Astrocyte (in vitro differentiated cells and primary cell): ENCODE measurements at places on chromosomes 5 and 9. TPM values are rescaled to one million over a fixed set of nuclear protein-coding genes. Genes with fewer than 3 reads are reported as not detected.
A peak's percentile ranks its signal among the peaks of the same experiment; 100 is the strongest.

DNA sequence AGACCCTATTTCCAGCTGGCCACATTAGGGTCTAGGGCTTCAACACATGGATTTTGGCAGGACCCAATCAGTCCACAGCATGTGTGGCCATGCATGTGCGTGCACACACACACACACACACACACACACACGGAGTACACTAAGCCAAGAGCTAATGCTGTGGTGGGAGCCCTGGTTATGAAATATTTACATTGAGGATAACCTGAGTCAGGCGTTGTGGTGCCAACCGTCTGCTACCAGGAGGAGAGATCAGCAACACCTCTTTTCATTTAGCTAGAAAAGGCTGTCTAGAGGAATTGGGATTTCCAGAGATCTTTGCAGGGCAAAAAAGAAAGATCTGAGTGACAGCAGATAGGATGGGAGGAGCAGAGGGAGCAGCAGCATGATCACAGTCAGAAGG, 141.5 kb downstream of the TRPM3 start:
- no peak for DNase-seq
- no peak overlapping the region for H3K4me3 ChIP-seq
- no peak overlapping the region for H3K27ac ChIP-seq
- H3K4me1 ChIP-seq, result no peaks in the 10 kb centered on the region

Gene DNM1
- 29.7 and 37.6 TPM in 2 replicates for total RNA-seq

GRCh38 chr5:124995421-124995820, 249.0 kb upstream of the ZNF608 start:
- peaks cover 7% of the 10 kb centered on the region for H3K4me1 ChIP-seq
- DNase-seq, result peak; percentile 39
- H3K27ac ChIP-seq, result peak overlapping the region; percentile 36
- H3K36me3 ChIP-seq, result no peaks in the 10 kb centered on the region
- no peaks in the 10 kb centered on the region for H3K27me3 ChIP-seq
- H3K4me3 ChIP-seq, result no peak overlapping the region

DNA sequence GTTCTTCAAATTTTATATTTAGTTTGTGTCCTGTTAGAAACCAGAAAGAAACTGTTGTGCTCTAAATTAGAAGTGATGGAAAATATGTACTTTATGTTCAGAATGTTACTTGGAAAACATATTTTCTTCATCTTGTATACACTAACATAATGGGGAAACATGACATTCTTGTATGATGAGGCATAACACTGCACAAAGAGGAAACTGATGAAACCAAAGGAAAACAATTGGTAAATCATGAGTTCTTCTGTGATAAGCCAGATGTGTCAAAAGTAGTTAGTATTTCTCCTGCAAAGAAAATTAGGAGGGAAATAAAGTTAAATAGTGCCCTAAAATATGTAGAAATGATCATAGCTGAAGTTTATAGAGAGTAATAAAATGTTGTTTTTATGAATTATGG, 111.1 kb upstream of the FBN2 start:
- no peak overlapping the region for H3K4me3 ChIP-seq
- no peaks in the 10 kb centered on the region for H3K36me3 ChIP-seq
- peaks cover 2% of the 10 kb centered on the region for H3K4me1 ChIP-seq
- H3K27me3 ChIP-seq, result no peaks in the 10 kb centered on the region

DNA sequence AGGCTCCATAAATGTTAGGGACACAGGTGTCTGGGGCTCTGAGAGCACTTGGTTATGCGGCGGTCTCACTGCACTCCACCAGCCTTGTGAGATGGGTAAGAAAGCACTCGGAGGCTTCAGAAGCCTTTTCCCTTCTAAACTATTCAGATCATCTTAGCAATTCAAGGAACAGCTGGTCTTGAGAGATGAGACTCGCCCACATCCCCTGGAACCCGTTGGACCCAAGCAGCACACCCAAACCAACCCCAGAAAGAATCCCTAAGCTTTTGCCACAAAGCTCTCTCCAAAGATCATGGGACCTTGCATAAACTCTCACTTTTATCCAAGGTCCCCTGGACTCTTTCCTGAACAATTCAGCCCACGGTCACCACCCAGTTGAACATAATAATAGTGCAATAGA, 90.2 kb downstream of the RAPGEF1 start:
- no peak overlapping the region for H3K4me3 ChIP-seq
- no peak for DNase-seq
- no peak overlapping the region for H3K27ac ChIP-seq
- H3K27me3 ChIP-seq, result no peaks in the 10 kb centered on the region
- no peaks in the 10 kb centered on the region for H3K36me3 ChIP-seq

- no peak overlapping the region for H3K27ac ChIP-seq
- H3K36me3 ChIP-seq, result no peaks in the 10 kb centered on the region
- no peak for DNase-seq
- peaks cover 5% of the 10 kb centered on the region for H3K27me3 ChIP-seq
- H3K4me3 ChIP-seq, result no peak overlapping the region
- H3K4me1 ChIP-seq, result no peaks in the 10 kb centered on the region
Measured at GRCh38 chr9:38108326-38108725, 39.3 kb upstream of the SHB start.

- H3K27me3 ChIP-seq, result no peaks in the 10 kb centered on the region
- no peak for DNase-seq
- H3K4me1 ChIP-seq, result no peaks in the 10 kb centered on the region
Measured at GRCh38 chr5:52356311-52356918, 431.3 kb upstream of the ITGA1 start.

Gene IFNA2
- total RNA-seq, result not detected in 2 replicates

DNA sequence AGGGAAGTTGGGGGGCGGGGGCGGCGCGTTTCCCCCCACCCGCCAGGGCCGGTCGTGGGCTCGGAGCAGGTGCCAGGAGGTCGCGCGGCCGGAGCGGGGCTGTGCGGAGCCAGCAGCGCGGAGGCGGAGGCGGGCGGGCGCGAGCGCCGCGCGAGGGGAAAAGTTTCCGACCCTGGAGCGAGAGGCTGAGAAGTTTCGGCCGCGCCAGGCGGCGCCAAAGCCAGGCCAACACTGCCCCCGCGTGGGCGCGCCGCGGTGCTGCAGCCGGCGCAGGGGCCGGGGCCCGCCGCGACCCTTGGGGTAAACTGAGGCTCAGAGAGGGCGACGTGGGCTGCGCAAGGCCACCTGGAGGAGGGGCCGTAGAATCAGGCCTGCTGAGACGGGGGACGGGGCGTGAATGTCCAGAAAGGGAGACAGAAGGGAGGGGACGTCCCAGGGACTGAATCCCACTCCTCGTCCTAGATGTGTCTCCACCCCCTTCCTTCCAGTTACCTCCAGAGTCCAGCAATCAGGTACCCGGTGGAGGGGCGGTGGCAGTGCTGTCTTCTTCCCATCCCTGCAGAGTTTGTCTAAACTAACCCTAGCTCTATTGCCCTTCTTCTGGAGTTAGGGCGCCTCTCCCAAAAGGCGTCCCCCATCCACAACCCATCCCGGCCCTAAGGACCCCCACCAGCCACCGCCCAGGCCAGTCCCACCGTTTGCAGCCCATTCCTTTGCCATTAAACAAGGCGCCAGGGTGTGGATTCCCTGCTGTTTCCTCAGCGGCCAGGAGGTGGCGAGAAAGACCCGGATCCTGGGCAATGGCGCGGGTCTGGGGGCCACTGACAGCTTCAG, 10.2 kb downstream of the C9orf50 start:
- DNase-seq, result peak; percentile 22
- peak overlapping the region; percentile 64 for H3K27ac ChIP-seq
- H3K4me3 ChIP-seq, result peak overlapping the region; percentile 59
- no peaks in the 10 kb centered on the region for H3K27me3 ChIP-seq
- H3K4me1 ChIP-seq, result peaks cover 21% of the 10 kb centered on the region
- no peaks in the 10 kb centered on the region for H3K36me3 ChIP-seq

DNA sequence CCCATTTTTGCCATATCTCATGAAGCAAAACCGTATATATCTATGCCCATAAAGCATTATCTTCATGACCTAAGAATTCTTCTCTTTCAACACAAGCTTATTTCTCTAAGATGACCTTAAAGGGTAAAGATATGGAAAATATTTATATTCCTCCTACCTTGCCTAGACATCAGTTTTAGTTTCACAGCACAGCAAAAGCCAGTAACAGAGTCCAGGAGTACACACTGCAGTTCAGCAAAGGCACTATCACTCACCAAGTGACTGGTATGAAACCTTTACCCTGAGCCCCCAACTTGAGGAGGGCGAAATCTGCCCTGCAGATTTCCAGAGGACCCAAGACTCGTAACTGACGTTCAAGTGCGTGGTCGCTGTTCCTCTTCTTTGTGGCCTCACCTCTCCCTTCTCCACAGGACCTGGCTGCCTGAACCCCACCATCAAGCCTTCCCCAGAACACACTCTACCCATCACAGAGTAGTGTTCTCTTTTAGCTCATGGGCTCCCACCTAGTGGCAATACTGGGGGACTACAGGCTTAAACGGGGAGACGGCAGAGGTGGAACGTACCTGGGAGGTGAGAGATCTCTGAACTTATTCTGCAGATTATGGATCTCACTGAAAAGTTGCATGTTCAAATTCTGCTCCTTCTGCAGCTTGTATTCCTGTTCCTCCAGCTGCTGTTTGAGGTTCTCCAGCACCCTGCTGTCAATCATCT, 141.0 kb downstream of the CDK5RAP2 start:
- DNase-seq, result no peak
- peaks cover 33% of the 10 kb centered on the region for H3K4me1 ChIP-seq
- H3K36me3 ChIP-seq, result peaks cover 10% of the 10 kb centered on the region
- H3K27ac ChIP-seq, result no peak overlapping the region
- no peaks in the 10 kb centered on the region for H3K27me3 ChIP-seq
- no peak overlapping the region for H3K4me3 ChIP-seq

Gene HAVCR2
- total RNA-seq, result 7.4 and 10.0 TPM in 2 replicates

Gene PROB1
- 0.59 and 0.60 TPM in 2 replicates for total RNA-seq

- H3K27me3 ChIP-seq, result no peaks in the 10 kb centered on the region
- no peak overlapping the region for H3K27ac ChIP-seq
- no peak for DNase-seq
- H3K4me1 ChIP-seq, result peaks cover 3% of the 10 kb centered on the region
Measured at GRCh38 chr5:168131519-168131918, 159.9 kb upstream of the WWC1 start.

DNA sequence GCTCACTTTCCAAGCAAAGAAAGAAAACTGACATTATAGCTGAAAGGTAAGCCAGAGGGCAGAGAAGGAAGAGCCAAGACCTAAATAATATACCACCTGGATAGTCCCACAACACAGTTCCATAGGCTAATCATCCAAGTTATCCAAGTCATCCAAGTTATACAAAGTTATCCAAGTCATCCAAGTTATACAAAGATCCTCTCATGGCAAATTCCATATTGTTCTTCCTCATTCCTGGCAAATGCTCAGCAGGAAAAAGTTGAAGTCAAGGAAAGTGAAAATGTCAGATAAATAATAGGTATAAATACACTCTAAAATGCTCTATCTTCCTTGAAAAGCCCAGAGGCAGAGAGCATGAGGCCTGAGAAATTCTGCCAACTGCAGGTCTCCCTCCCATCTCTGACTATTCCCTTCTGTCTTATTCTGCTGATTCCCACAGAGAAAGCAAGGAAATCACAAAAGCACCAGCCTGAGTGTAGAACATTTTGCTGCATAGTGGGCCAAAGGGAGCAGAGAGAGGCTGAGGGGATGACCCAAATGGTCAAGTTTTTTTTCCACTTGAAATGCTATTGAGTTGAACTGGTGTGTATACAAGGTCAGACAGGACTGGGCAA, 12.5 kb downstream of the MCTP1 start:
- H3K36me3 ChIP-seq, result no peaks in the 10 kb centered on the region
- no peak overlapping the region for H3K27ac ChIP-seq
- no peaks in the 10 kb centered on the region for H3K27me3 ChIP-seq
- DNase-seq, result no peak
- no peaks in the 10 kb centered on the region for H3K4me1 ChIP-seq
